Activated CD4-positive, alpha-beta T cell treated with anti-CD3 and anti-CD28 coated beads for 36 hours (primary cell): ENCODE measurements at places on chromosomes 12 and 14.

GRCh38 chr14:33363682-33364081 is 425.0 kb downstream of the NPAS3 start:
- H3K27me3 ChIP-seq, result no peaks in the 10 kb centered on the region
- H3K36me3 ChIP-seq, result no peaks in the 10 kb centered on the region
- H3K4me1 ChIP-seq, result no peaks in the 10 kb centered on the region
- H3K4me3 ChIP-seq, result no peak overlapping the region
- DNase-seq, result no peak
- H3K27ac ChIP-seq, result no peak overlapping the region

- no peak overlapping the region for H3K4me3 ChIP-seq
- H3K27me3 ChIP-seq, result peaks cover 5% of the 10 kb centered on the region
- no peak for DNase-seq
Observed at GRCh38 chr14:95257521-95257920, 62.2 kb downstream of the CLMN start.

DNA sequence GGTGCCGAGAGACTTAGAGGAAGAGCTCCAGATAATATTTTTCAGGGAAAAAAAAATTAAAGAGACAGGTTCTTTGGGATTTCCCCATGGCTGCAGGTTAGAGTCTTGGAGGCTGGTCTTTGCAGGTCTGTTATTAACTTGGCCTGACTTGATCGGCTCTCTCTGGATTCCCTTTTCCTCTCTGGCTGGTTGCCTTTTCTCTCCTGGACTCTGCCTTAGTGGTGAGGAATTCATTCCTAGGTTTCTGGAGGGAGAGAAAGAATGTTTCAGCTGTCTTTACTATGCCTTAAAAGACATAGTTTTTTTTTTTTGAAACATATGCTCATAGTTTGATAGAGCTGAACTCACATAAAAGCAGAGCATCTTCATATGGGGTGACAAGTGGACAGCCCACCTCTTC is 336.3 kb downstream of the BMP4 start:
- H3K36me3 ChIP-seq, result no peaks in the 10 kb centered on the region
- DNase-seq, result no peak
- H3K4me3 ChIP-seq, result no peak overlapping the region
- H3K27ac ChIP-seq, result no peak overlapping the region
- H3K27me3 ChIP-seq, result peaks cover 2% of the 10 kb centered on the region
- no peaks in the 10 kb centered on the region for H3K4me1 ChIP-seq

DNA sequence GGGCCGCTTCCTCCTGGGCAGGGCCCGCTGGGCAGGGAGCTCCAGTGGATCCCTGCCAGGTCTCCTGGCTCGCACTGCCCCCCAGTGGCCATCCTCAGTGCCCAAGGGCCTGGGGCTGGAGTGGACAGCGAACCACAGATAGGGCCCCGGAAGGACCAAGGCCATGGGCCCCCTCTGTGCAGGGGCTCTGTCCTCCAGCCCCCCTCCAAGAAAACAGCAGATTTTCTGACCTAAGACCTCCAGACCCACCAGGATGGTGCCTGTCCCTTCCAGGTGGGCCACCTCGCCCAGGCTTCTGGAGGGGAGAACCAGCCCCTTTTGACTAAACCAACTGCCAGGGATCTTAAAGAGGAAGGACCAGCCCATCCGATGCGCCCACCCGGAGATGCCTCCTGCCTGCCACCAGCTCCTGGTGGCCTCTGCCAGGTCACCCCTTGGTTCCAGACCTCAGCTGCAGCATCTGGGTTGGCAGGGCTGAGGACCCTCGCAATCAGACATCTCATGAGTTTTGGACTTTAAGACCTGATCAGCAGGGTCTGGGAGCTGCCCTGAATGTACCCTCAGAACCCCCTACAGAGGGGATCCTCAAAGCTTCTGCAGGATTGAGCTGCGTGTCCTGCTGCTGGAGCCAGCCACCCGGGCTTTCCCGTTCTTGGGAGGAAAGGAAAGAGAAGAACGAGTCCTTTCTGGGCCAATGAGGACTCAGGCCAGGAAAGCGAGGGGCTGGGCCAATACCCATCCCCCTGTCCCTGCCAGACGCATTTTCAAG is 325.8 kb upstream of the DIO3 start:
- H3K4me3 ChIP-seq, result no peak overlapping the region
- peak; percentile 70 for DNase-seq
- H3K27me3 ChIP-seq, result peaks cover 7% of the 10 kb centered on the region
- H3K27ac ChIP-seq, result no peak overlapping the region

DNA sequence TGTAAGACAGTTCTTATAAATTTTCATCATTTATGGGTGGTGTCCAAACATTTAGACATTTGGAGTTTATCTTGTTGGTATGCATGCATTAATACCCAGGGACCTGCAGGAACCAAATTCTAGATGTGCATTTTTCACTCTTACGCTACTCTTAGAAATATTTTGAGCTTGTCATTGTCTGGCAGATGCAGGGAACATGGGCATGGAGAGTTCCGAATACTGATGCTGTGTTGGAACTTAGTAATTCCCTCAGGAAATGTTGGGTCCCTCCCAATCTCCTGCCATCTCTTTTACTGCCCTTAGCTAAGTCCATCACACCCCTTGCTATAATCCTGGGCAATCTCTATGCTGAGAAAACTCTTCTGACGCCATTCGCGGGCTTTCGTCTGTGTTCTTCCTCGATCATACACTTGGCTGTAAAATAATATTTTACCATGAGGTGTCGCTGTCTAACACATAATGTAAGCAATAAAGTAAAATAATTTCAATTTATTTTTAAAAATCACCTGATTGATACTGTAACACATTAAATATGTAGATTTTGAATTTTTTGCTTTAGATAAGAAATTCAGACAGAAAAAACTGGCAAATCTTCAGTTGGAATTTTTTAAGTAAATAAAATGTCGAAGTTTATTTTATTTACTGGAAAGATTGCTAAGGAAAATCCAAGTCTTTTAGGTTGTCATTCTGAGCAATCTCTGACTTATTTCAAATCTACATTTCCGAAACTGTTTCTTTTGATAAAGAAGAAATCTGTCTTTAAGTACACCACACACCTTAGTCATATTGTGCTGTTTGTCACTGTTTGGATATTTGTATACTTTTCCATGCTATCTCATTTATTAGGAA is 304.1 kb upstream of the SSTR1 start:
- DNase-seq, result peak; percentile 25
- no peak overlapping the region for H3K4me3 ChIP-seq
- no peaks in the 10 kb centered on the region for H3K4me1 ChIP-seq
- peaks cover 11% of the 10 kb centered on the region for H3K27me3 ChIP-seq
- H3K36me3 ChIP-seq, result no peaks in the 10 kb centered on the region

DNA sequence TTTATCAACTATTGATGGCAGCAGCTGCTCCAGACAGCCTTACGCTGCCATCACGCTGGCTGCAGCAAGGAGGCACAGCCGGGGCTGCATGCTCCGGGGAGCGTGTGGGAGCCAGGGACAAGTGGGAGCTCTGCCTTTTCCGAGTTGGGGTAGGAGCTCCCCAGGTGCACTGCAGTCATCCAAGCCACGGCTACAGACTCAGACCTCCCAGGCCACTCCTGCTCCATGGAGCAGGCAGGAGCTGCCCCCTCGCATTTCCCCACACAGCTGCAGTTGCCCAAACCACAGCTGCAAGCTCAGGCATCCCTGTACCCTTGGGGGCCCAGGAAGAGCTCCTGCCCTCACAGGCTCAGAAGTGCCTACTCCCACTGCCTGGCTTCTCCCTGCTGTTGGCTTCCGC is 184.7 kb downstream of the CPNE8 start:
- H3K36me3 ChIP-seq, result peaks cover 6% of the 10 kb centered on the region
- no peak for DNase-seq
- H3K4me3 ChIP-seq, result no peak overlapping the region
- no peaks in the 10 kb centered on the region for H3K4me1 ChIP-seq
- H3K27ac ChIP-seq, result no peak overlapping the region
- no peaks in the 10 kb centered on the region for H3K27me3 ChIP-seq

GRCh38 chr12:84856156-84856900 is 56.3 kb downstream of the SLC6A15 start:
- no peak overlapping the region for H3K27ac ChIP-seq
- DNase-seq, result no peak
- no peaks in the 10 kb centered on the region for H3K4me1 ChIP-seq
- H3K36me3 ChIP-seq, result no peaks in the 10 kb centered on the region
- peaks cover 8% of the 10 kb centered on the region for H3K27me3 ChIP-seq

GRCh38 chr12:12918781-12919389 is 27.5 kb downstream of the GPRC5A start:
- DNase-seq, result no peak
- peaks cover 12% of the 10 kb centered on the region for H3K27me3 ChIP-seq
- no peaks in the 10 kb centered on the region for H3K36me3 ChIP-seq
- H3K4me1 ChIP-seq, result peaks cover 7% of the 10 kb centered on the region
- H3K27ac ChIP-seq, result no peak overlapping the region

DNA sequence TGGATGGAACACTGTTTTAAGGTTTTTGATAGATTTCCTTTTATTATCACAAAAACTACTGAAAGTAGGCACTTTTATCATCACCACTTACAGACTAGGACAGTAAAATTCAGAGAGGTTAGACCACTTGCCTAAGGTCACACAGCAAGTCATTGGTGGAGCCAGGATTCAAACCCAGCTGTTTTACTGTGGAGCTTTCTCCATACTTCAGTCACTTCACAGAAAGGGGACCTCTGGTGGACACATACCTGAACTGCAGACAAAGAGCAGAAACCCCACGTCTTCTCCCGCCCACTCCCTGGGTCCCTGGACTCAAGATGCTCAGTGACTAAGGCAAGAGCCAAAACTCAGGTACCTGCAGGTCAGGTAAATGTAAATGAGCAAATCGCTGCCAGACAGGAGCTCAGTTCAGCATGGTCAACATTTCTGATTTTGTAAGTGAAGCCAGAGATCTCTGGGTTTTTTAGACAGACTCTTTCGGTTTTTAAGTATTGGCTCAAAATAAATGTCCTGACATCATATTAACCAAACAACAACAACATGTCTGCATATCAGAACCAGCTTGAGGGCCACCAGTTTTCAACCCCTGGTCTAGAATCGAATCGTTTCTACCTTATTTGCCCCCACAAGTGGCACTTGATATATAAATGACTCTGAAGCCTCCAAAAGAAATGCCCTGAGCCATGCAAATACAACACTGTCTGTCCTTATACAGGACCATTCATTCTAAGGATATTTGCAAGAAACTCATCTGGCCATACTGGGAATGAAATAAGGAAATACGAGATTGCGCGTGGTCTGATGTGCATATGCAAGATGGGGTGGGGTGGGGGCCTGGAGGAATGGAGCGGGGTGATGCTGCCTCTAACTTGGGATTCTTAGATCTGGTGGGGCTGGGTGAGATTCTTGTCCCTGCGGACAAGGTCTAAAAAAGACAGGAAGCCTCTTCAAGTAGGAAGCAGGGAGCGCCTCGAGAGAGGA is 110.9 kb downstream of the KSR2 start:
- no peak overlapping the region for H3K4me3 ChIP-seq
- DNase-seq, result peak; percentile 82
- H3K36me3 ChIP-seq, result peaks cover 4% of the 10 kb centered on the region
- H3K27ac ChIP-seq, result no peak overlapping the region
- peaks cover 2% of the 10 kb centered on the region for H3K27me3 ChIP-seq

GRCh38 chr14:54785778-54786770 is 116.6 kb downstream of the GCH1 start:
- H3K4me1 ChIP-seq, result peaks cover 8% of the 10 kb centered on the region
- no peak overlapping the region for H3K27ac ChIP-seq
- H3K27me3 ChIP-seq, result peaks cover 2% of the 10 kb centered on the region

GRCh38 chr14:30573226-30573814 is 14.4 kb downstream of the G2E3 start:
- DNase-seq, result no peak
- H3K27me3 ChIP-seq, result no peaks in the 10 kb centered on the region
- peaks cover 77% of the 10 kb centered on the region for H3K4me1 ChIP-seq
- no peak overlapping the region for H3K4me3 ChIP-seq
- peaks cover 23% of the 10 kb centered on the region for H3K36me3 ChIP-seq

- no peak overlapping the region for H3K27ac ChIP-seq
- H3K27me3 ChIP-seq, result no peaks in the 10 kb centered on the region
- no peak for DNase-seq
Observed at GRCh38 chr14:87334997-87335685, 657.8 kb downstream of the GALC start.

DNA sequence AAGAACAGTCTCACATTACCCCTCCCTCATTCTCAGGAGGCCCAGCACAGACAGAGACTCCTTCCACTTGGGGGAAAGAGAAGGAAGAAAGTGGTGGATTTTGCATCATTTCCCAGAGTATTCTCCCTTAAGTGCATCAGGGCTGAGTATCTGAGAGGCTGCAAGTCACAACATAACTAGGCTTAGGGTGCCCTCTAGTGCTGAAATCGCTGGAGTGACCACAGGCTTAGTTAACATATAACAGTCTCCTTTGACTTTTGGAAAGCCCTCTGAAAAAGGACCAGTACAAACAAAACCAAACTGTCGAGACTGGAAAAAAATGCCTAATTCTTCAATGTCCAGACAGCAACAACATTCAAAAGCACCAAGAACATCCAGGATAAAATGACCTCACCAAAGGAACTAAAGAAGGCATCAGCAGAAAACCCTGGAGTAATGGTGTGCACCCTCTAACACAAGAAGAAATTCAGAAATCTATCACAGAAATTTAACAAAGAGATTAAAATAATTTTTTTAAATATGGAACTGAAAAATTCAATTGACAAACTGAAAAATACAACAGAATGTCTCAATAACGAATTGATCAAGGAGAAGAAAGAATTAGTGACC is 412.3 kb downstream of the RPS29 start:
- peak; percentile 71 for DNase-seq
- H3K4me3 ChIP-seq, result no peak overlapping the region

- H3K4me1 ChIP-seq, result no peaks in the 10 kb centered on the region
- no peak overlapping the region for H3K27ac ChIP-seq
- H3K4me3 ChIP-seq, result no peak overlapping the region
Observed at GRCh38 chr14:72645706-72646105, 248.2 kb downstream of the DPF3 start.

GRCh38 chr12:26097046-26097878 is 27.6 kb downstream of the BHLHE41 start:
- no peaks in the 10 kb centered on the region for H3K36me3 ChIP-seq
- H3K4me1 ChIP-seq, result no peaks in the 10 kb centered on the region
- no peak overlapping the region for H3K4me3 ChIP-seq
- H3K27me3 ChIP-seq, result peaks cover 11% of the 10 kb centered on the region
- DNase-seq, result peak; percentile 73
